Colonic mucosa (tissue), 4 donors: ENCODE measurements at places on chromosomes 4 and X. TPM values are rescaled to one million over a fixed set of nuclear protein-coding genes. Genes with fewer than 3 reads are reported as not detected.

DNA sequence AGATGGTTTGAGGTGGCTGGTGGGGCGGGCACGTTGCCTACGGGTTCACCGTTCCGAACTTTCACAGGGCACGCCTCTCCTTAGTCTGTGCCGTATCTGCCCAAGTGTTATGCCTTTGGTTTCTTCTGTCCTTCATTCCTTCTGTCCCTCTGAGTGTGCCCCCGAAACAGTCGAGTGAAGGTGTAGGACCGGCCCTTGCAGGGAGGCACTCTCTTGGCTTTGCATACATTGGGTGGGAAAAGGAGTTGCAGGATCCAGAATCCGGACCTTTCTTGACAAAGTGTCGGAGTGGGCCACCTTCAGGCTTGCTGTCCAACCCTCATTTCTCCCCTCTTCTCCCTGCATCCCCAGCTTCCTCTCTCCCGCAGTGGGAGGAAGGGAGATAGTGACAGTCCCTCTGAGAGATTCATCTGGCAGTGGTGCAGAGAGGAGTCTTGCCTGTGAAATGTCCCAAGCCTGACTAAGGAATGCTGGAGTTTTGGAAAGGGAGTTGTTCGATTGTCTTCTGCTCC is 569 bp downstream of the ARFIP1 start:
- DNase-seq, result peak; percentile 42

- no peak for DNase-seq
Observed at GRCh38 chr4:100428051-100428450, 89.8 kb downstream of the EMCN start.

DNA sequence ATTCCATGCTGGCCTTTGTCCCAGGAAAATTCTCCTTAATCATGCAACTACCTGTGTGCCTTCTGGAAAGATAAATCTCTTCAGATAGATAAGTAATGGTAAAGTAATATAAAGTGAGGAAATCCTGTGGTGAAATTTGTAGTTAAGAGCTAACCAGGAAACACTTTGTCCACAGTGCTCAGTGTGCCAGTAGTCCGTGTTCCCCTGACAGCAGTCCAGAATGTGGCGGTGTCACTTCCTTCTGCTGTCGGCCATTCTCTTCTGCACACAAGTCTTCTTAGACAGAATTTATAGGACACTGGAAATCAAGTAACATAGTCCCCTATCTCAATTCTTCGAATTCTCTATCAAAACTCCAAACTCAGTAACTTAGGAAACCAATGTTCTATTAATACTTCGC is 5.7 kb upstream of the CXXC4 start:
- no peak for DNase-seq

- DNase-seq, result no peak
Observed at GRCh38 chr4:113825272-113825671, 63.7 kb upstream of the CAMK2D start.

- peak; percentile 53 for DNase-seq
Observed at GRCh38 chr4:153241970-153242838, 38.0 kb downstream of the TRIM2 start.

GRCh38 chrX:108211301-108211700 is 119.7 kb downstream of the ATG4A start:
- no peak for DNase-seq

DNA sequence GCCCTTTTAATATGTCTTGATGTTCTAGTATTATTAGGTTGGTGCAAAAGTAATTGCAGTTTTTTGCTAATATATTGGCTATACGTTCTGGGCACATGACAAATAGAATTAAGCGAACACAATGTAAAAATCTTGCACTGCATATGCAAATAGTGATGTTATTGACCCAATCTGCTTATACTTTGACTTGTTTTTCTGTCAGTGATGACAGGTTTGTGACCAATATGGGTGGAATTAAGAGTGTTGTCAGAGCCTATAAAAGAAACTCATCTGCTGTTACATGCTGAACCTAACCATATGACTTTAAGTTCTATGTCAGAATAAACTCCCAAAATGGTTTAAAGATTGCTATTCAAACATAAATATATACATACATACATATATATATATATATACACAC is 30.7 kb upstream of the HPGD start:
- no peak for DNase-seq

Gene KLHL2
- 11.1 TPM for total RNA-seq

Gene GBA3
- 9.5 TPM for total RNA-seq
